ENCODE measurements at places on chromosomes 6 and 20.

DNA sequence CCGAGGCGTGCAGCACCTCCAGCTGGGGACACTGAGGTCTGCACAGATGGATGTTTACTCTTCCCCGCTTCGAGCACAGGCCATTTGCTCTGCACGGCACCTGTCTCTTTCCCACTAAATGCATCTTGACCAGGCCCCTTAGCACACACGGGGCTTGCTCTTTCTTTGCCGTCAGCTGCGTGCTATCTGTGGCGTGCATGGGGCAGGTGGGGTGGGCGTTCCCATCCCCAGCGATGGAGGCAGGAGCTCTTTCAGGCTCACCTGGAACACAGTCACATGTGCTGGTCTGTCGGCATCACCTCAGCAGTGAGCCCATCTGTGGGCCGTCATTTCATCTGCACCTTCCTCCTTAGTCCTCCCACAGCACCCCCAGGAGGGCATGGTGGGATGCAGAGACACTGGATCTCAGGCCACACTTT, 35.1 kb downstream of the RBM38 start:
- DNase-seq, result no peak

GRCh38 chr6:129504456-129504855, 205.5 kb downstream of the ARHGAP18 start:
- DNase-seq, result no peak

GRCh38 chr20:35952480-35953386, 1.6 kb downstream of the SCAND1 start:
- no peak for DNase-seq

- DNase-seq, result no peak
These were observed 712.5 kb upstream of the NRSN1 start for GRCh38 chr6:23413327-23414050.

- no peak for DNase-seq
These were observed 198.4 kb upstream of the SLC35B3 start for GRCh38 chr6:8633762-8634161.

- DNase-seq, result no peak
These were observed 290.0 kb downstream of the TFAP2B start for GRCh38 chr6:51108563-51109234.

DNA sequence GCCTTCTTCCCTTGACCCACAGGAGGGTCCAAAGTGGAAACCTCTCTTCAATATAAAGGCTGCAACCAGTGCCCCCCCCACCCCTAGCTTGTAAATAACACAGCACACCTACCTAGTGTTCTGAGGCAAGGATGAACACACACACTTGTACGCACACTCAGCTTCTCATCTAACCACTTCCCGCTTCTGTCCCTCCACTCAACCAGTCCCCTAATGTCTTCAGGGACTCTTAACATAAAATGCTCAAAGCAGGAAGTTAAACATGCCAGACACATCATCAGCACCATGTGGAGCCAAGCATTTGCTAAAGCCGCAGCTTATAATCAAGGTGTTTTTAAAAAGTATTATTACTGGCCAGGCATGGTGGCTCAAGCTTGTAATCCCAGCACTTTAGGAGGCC, 35.3 kb downstream of the FOXQ1 start:
- DNase-seq, result no peak

DNA sequence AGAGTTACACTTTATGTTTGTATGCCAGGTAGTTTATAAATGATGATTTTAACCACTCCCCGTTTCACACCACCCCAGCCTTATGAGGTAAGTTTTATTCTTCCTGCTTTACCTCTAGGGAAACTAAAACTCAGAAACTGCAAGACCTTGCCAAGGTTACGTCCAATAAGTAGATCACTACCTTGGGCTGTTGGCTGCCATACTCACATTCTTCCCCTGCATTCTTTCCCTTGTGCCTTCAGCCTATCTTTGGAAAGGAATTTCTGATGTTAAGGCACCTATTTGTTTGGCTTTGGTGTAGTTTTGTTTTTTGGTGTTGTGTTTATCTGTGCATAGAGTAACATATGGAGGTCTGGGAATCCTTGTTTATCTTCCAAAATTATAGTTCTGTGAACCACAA, 122.1 kb downstream of the UST start:
- DNase-seq, result no peak

DNA sequence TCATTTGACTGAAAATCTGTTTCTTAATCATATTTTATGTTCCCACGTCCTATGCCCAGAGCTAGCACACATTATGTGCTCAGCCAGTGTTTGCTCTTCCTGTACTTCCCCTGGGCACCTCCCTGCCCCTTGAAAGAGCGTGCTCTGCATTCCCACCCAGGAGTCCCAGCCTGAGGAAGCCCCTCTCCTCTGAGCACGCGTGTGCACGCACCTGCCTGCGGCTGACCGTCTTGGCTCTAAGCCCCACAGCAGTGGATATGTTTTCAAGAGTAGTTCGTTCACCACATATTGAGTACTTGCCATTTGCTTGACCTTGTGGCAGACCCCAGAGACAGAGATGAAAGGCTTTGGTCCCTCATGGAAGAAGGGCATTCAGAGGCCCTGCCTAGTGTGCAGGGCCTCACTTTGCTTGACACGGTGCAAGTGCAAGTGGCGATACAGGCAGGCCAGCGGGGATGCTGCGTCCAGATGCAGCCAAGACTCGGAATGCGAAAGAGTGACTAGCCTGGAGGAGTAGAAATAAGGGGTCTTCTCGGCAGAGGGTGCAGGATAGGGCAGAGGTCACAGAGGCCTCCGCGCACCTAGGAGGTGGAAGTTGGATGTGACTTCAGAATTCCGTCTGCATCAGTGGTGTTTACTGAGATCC, 14.1 kb downstream of the SYNDIG1 start:
- no peak for DNase-seq

DNA sequence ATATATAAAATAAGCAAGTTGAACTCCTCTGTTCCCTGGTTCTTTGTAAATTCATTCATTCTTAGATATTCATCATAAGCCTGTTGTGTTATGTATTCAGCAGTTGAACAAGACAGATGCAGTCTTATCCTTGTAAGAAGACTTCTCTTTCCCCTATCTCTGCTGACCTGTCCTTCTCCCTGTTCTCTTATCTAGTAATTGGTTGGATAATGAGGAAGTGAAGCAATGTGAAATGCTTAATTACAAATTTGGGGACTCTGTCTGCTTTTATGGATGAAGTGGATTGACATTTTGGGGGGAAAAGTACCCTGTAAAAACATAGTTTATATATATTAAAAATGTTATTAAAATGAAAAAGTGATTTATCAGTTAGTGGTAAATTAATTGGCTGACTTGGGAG, 37.0 kb downstream of the CDKAL1 start:
- DNase-seq, result no peak

Data from T-helper 1 cell (primary cell).